ENCODE measurements at places on chromosomes 7 and 10. TPM values are rescaled to one million over a fixed set of nuclear protein-coding genes. Genes with fewer than 3 reads are reported as not detected.

GRCh38 chr7:134701272-134701671 lies 54.6 kb downstream of the BPGM start:
- no peaks in the 10 kb centered on the region for H3K4me1 ChIP-seq
- no peak overlapping the region for H3K4me3 ChIP-seq
- no peaks in the 10 kb centered on the region for H3K27me3 ChIP-seq
- no peaks in the 10 kb centered on the region for H3K36me3 ChIP-seq

CLRN3 gene
- not detected for total RNA-seq

DNA sequence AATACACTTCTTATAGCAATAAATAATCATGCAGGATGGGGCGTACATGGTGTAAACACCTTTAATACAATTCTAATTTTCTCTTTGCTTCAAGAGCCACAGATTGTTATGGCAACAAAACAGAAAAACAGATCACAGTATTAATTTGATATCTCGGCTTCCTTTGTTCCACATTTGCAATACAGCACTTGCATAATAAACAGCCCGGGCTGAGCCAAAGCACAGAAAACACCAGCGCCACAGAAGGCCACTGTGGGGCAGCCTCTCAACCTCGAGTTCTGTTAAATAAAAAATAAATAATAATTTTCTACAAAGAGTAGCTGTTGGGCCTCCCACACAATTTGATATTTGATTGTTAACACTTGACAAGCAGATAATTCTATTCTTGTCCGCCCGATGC lies 255.9 kb downstream of the USP6NL start:
- H3K36me3 ChIP-seq: no peaks in the 10 kb centered on the region
- peaks cover 5% of the 10 kb centered on the region for H3K4me1 ChIP-seq

LAMB4 gene
- not detected for total RNA-seq

- no peaks in the 10 kb centered on the region for H3K4me1 ChIP-seq
- H3K4me3 ChIP-seq: no peak overlapping the region
- DNase-seq: no peak
- no peak overlapping the region for H3K27ac ChIP-seq
- no peaks in the 10 kb centered on the region for H3K36me3 ChIP-seq
Measured at GRCh38 chr10:19930936-19931893, 115.0 kb downstream of the PLXDC2 start.

PROSER2 gene
- 0.74 TPM for total RNA-seq

TRIL gene
- not detected for total RNA-seq

DNA sequence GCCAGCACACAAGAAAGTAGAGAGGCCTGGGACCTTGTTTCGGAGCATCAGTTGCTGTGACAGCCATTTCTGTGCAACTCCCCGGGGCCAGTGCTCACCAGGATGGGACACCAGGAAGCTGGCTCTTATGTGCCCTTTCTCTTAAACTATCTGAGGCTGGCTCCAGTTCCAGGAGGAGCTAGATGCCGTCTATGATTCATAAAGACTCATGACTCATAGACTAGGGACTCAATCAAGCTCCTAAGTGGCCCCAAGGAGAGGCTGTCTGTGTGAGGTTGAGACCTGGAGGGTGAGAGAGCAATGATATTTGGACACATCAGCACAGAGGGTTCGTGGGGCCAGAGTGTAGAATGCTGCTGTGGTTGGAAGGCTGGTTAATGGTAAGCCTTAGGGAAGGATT lies 580.1 kb downstream of the CCSER2 start:
- H3K4me3 ChIP-seq: no peak overlapping the region
- DNase-seq: no peak
- no peak overlapping the region for H3K27ac ChIP-seq
- H3K4me1 ChIP-seq: no peaks in the 10 kb centered on the region
- no peaks in the 10 kb centered on the region for H3K27me3 ChIP-seq

SLK gene
- total RNA-seq: 32.6 TPM

DNA sequence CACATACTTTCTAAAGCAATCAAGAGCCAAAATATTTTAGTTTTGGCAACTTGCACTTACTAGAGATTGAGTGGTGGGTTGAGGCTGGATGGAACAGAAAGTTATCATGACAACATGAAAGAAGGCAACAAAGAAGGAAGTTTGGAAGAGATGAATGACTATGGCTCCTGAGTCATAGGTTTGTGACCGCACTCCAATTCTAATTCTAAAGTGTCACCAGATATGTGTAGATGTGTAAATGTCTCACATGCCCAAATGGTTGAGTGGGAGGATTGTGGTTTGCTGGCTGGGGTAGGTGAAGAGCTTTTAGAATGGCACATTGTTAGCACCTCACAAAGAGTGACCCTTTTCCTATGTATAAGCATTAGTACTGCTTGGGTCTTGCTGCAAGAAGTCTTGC lies 20.2 kb downstream of the TAS2R16 start:
- H3K36me3 ChIP-seq: no peaks in the 10 kb centered on the region
- DNase-seq: no peak
- no peak overlapping the region for H3K4me3 ChIP-seq
- no peaks in the 10 kb centered on the region for H3K27me3 ChIP-seq

GRCh38 chr7:74709880-74710671 lies 52.6 kb downstream of the GTF2I start:
- no peaks in the 10 kb centered on the region for H3K4me1 ChIP-seq
- no peak overlapping the region for H3K27ac ChIP-seq
- no peaks in the 10 kb centered on the region for H3K27me3 ChIP-seq
- H3K36me3 ChIP-seq: peaks cover 84% of the 10 kb centered on the region
- no peak overlapping the region for H3K4me3 ChIP-seq

GRCh38 chr10:58269782-58270290 lies 874 bp downstream of the CISD1 start:
- H3K4me1 ChIP-seq: peaks cover 28% of the 10 kb centered on the region
- H3K27me3 ChIP-seq: no peaks in the 10 kb centered on the region
- DNase-seq: no peak
- peak overlapping the region; percentile 94 for H3K27ac ChIP-seq
- H3K4me3 ChIP-seq: peak overlapping the region; percentile 93
- H3K36me3 ChIP-seq: peaks cover 5% of the 10 kb centered on the region

PAPOLB gene
- 0.08 TPM for total RNA-seq

GRCh38 chr10:30505543-30506298 lies 71.7 kb downstream of the MAP3K8 start:
- no peaks in the 10 kb centered on the region for H3K27me3 ChIP-seq
- H3K4me1 ChIP-seq: peaks cover 80% of the 10 kb centered on the region
- H3K36me3 ChIP-seq: peaks cover 7% of the 10 kb centered on the region
- H3K4me3 ChIP-seq: no peak overlapping the region

GARIN1A gene
- 0.60 TPM for total RNA-seq

- DNase-seq: no peak
- H3K4me3 ChIP-seq: no peak overlapping the region
- no peak overlapping the region for H3K27ac ChIP-seq
- H3K27me3 ChIP-seq: no peaks in the 10 kb centered on the region
- H3K4me1 ChIP-seq: no peaks in the 10 kb centered on the region
- peaks cover 41% of the 10 kb centered on the region for H3K36me3 ChIP-seq
Measured at GRCh38 chr7:92002720-92003119, 62.1 kb downstream of the AKAP9 start.

CLCN1 gene
- total RNA-seq: not detected

DNA sequence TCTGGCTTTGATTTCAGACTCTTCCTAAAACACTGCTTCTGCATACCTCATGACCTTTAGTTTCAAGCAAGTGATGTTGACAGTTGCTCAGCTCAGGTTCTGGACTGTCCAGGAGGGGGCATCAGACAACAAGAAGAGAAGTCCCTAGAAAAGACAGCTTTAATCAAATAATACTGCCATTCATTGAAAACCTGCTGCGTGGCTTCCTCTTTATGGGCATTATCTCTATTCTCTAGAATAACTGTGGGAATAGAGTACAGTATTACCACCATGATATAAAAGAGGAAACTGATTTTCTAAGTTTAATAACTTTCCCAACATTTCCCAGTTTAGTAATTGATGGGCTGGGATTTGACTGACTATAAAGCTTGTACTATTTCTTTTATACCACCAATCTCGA lies 170.4 kb downstream of the SNX13 start:
- DNase-seq: peak; percentile 73
- no peak overlapping the region for H3K4me3 ChIP-seq
- H3K27me3 ChIP-seq: no peaks in the 10 kb centered on the region
- H3K4me1 ChIP-seq: peaks cover 5% of the 10 kb centered on the region
- H3K27ac ChIP-seq: no peak overlapping the region

STYXL1 gene
- total RNA-seq: 27.2 TPM

PON3 gene
- total RNA-seq: not detected

GRCh38 chr7:71905821-71906220 lies 506.3 kb downstream of the CALN1 start:
- no peak overlapping the region for H3K27ac ChIP-seq
- no peaks in the 10 kb centered on the region for H3K27me3 ChIP-seq
- no peaks in the 10 kb centered on the region for H3K4me1 ChIP-seq
- H3K4me3 ChIP-seq: no peak overlapping the region
- DNase-seq: no peak

DNA sequence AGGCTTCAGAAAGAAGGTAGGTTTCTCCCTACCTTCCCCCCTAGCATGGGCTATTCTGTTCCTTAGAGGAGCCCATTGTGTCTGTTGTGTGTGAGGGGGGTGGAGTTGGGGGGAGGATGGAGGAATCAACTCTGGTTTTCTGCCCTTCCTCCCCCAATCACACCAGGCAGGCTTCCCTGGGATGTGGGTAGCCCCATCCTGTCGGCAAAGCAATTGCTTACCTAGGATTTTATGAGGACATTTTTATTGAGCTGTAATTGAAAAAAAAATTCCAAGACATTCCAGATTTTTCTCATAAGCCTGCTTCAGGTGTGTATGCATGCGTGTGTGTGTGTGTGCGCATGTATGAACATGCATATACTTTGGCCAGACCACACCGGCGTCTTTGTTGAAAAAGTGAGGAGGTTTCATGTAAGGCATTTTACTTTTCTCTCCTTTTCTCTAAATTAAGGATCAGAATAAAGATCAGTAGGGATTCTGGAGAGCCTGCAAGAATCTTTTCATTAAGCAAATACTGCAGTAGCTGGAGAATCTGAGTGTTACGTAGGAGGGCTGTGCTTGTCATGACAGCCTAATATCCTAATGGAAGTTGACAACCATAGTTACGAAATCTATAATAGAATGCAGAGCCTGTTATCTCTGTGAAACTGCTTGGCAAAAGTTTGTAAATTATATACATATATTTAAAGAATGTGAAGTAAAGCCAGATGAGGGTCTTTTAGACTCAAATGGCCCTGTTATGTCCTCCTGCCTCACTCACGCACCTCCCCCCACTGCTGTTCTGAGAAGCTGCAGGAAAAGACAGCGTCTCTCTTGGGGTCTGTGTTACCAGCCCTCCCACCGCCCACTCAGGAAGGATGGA lies 27.3 kb upstream of the SAMD8 start:
- H3K4me1 ChIP-seq: no peaks in the 10 kb centered on the region
- no peaks in the 10 kb centered on the region for H3K27me3 ChIP-seq
- no peak for DNase-seq
- H3K4me3 ChIP-seq: no peak overlapping the region
- no peaks in the 10 kb centered on the region for H3K36me3 ChIP-seq

DNA sequence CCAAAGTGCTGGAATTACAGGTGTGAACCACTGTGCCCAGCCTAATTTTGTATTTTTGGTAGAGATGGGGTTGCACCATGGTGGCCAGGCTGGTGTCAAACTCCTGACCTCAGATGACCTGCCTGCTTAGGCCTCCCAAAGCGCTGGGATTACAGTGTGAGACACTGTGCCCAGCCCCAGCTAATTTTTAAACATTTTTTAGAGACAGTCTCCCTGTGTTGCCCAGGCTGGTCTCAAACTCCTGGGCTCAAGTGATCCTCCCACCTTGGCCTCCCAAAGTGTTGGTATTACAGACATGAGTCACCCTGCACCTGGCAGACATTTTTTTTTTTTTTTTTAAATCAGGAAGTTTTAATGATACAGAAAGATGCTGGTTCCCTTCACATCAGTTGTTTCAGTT lies 15.5 kb downstream of the DENND10 start:
- H3K4me1 ChIP-seq: peaks cover 16% of the 10 kb centered on the region
- peaks cover 56% of the 10 kb centered on the region for H3K36me3 ChIP-seq
- peak overlapping the region; percentile 43 for H3K27ac ChIP-seq
- H3K27me3 ChIP-seq: no peaks in the 10 kb centered on the region

GRCh38 chr10:58109731-58110130 lies 158.0 kb downstream of the IPMK start:
- DNase-seq: no peak
- H3K27me3 ChIP-seq: no peaks in the 10 kb centered on the region
- H3K4me1 ChIP-seq: no peaks in the 10 kb centered on the region

LRRD1 gene
- not detected for total RNA-seq

PNLIPRP3 gene
- not detected for total RNA-seq

PMPCB gene
- total RNA-seq: 58.3 TPM

DNA sequence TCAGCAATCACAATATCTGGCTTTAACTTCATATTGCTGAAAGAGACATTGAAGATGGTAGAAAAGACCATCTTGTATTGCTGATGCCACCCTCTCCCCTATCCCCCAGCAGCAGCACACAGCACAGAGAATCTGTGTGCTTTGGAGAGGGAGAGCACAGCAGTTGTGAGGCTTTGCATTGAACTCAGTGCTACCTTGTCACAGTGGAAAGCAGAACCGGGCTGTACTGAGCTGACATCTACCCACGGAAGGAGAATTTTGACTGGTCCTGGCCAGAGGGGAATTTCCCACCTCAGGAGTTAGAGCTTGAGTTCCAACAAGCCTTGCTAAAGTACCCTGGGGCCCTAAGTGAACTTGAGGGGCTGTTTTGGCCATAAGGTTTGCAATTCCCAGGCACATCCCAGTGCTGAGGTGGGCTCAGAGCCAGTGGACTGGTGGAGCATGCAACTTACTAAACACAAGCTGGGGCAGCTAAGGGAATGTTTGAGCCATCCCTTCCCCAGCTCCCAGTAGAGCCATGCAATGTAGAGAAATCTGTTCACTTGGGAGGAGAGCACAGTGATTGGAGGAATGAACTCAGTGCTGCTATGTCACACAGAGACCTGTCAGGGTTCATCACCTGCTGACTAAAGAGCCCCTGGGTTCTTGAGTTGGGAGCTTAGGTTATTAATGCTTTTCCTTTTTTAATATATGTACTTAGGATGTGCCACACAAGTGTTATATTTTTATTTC lies 62.1 kb downstream of the OR13A1 start:
- peaks cover 13% of the 10 kb centered on the region for H3K4me1 ChIP-seq
- H3K27me3 ChIP-seq: peaks cover under 1% of the 10 kb centered on the region
- H3K36me3 ChIP-seq: no peaks in the 10 kb centered on the region
- DNase-seq: no peak
- no peak overlapping the region for H3K27ac ChIP-seq

DNA sequence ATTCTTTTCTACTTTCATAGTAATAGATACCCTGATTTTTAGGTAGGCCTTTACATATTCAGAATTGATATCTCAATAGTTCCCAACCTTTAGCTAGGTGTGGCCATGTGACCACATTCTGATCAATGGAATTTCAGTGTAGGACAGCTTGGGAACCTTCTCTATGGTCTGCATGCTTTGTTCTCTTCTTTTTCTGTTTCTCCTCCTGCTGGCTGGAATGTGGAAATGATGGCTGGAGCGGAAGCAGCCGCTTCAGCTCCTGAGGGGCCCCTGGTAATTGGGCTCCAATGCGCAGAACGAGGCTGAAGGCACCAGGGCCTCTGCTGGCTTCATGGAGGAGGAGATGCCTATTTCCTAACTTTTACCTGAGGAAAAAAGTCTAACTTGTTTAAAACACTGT lies 152.6 kb downstream of the ZMYND11 start:
- H3K27me3 ChIP-seq: no peaks in the 10 kb centered on the region
- H3K4me3 ChIP-seq: no peak overlapping the region
- H3K4me1 ChIP-seq: peaks cover 16% of the 10 kb centered on the region
- no peaks in the 10 kb centered on the region for H3K36me3 ChIP-seq
- H3K27ac ChIP-seq: no peak overlapping the region
- no peak for DNase-seq

TMEM176B gene
- not detected for total RNA-seq

ANLN gene
- total RNA-seq: 83.3 TPM

ALOX5 gene
- total RNA-seq: 9.7 TPM

Measured in activated CD8-positive, alpha-beta T cell treated with anti-CD3 and anti-CD28 coated beads, Interleukin-2, amount 10 ng/mL, durations not matched to agents 7 days and 5 days (primary cell).